ENCODE measurements at places on chromosomes 1 and 21. TPM values are rescaled to one million over a fixed set of nuclear protein-coding genes. Genes with fewer than 3 reads are reported as not detected.

Gene ATP8B2
- total RNA-seq = 39.5 TPM

Gene IFNAR1
- 26.4 TPM for total RNA-seq

Gene SCAMP3
- 52.0 TPM for total RNA-seq

Gene GPX7
- total RNA-seq = 35.4 TPM

Gene GJA8
- not detected for total RNA-seq

Gene CLCNKB
- total RNA-seq = 0.95 TPM

Gene PGLYRP4
- total RNA-seq = 5.9 TPM

Gene OR2T2
- total RNA-seq = not detected

Gene F13B
- 0.48 TPM for total RNA-seq

Gene TAS1R3
- total RNA-seq = 0.83 TPM

Gene TMIGD3
- total RNA-seq = not detected

Gene ZYG11A
- total RNA-seq = 0.31 TPM

Measured in type B pancreatic cell (in vitro differentiated cells).